ENCODE measurements at places on chromosomes 13 and 19.

DNA sequence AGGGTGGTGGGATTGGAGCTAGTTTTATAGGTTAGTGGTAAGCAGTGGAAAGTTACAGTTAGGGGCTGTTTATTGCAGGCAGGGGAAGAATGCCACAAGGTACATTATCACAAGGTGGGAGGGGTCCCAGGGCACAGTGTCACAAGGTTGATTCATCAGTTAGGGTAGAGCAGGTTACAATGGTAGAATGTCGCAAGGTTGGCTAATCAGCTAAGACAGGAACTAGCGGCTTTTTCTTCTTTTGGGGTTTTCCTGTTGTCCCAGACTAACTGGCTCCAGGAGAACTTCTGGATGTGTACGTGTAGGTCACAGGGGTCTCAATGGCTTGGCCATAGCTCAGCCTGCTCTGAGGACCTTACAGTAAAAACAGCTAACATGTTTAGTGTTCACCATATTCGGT lies 1221.1 kb downstream of the SLITRK1 start:
- DNase-seq: no peak

DNA sequence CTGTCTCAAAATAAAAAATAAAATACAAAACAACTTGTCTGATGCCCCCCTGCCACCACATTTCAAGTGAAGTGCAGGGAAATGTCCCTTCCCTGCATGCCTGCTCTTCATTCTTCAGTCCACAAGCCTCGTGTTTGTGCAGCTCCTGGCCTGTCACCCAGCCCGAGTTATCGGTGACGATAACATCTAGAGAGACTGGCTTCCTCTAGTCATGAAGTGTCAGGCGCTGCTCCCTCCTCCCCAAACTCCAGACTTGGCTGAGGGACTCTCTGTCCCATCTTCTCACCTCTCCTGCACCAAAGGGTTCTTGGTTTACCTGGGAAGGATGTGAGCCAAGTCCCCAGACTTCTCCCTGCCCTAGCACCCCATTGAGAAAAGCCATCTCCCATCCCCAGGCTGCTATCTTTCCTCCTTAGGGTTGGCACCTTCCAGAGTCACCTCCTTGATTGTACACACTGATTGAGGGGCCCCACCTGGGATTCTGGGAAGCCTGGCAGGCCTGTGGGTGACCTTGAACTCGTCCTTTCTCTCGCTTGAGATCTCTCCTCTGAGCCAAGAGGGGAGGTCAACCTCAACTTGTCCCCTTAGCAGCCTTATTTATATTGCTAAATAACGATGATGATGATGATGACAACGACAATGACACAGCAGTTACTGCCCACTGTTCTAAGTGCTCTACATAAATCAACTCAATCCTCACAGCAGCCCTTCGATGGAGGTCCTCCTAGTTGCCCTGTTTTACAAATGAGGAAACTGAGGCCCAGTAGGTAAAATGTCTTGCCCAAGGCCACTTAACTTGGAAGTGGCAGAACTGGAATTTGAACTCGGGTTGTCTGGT lies 13.1 kb upstream of the PLAUR start:
- no peak for DNase-seq

DNA sequence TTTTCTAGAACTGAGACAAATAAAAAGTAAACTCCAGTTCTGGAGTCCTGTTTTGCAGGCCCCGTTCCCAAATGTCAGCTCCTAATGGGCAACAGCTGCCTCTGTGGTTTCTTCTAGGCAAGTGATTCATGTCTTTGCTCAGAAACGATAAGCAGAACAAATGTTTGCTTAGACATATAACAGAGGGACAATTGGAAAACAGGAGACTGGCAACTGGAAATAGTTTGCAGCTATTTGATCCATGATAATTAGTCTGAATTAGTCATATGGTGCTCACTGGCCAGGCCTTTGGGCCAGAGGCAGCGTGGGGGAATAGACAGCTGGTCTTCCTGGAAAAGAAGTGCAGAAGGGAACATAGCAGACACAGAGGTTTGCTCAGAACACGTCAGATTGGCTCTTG lies 29.2 kb upstream of the TSHZ3 start:
- DNase-seq: no peak

- DNase-seq: no peak
These were observed 111.2 kb downstream of the KLF5 start for GRCh38 chr13:73169971-73170370.

- no peak for DNase-seq
These were observed 9.3 kb upstream of the IGFL3 start for GRCh38 chr19:46133777-46134241.

DNA sequence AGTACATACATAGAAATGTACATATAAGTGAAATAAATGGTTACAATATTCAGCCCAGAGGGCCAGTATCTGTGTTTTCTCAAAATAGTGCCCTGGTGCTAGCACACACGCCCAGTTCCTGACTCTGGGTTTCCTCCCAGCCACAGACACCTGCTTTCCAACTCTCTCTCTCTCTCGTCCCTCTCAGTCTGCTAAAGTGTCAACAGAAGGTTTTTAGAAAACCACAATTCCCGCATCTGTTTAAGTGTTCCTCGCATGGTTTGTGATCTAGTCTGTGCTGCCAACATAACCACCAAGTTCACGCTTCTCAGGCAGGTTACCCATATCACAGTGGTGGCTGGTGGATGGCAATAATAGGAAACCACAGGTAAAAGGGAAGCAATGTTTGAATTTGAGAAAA lies 17.8 kb upstream of the UPF3A start:
- no peak for DNase-seq

GRCh38 chr13:102700088-102701031 lies 5.5 kb upstream of the METTL21C start:
- no peak for DNase-seq

- no peak for DNase-seq
These were observed 164.2 kb upstream of the SOX1 start for GRCh38 chr13:111902726-111903125.

GRCh38 chr19:41877916-41878905 lies 1.1 kb downstream of the CD79A start:
- DNase-seq: no peak

DNA sequence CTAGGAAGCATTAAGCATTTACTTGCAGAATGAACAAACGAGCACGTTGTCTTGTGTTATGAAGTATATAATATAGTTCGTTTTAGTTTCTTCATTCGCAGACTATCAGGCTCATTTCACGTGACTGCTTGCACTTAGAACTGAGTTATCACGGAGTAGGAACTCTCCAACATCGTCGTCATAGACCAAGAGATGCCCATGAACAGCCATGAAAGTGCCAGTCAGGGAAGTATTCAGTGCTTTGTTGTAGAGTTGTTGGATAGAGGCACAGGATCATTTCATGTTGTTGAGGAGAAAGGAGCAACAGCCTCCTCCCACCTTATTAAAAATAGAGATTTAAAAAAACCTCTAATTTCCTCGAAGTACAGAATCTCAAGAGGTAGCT lies 977 bp upstream of the IL17D start:
- no peak for DNase-seq

DNA sequence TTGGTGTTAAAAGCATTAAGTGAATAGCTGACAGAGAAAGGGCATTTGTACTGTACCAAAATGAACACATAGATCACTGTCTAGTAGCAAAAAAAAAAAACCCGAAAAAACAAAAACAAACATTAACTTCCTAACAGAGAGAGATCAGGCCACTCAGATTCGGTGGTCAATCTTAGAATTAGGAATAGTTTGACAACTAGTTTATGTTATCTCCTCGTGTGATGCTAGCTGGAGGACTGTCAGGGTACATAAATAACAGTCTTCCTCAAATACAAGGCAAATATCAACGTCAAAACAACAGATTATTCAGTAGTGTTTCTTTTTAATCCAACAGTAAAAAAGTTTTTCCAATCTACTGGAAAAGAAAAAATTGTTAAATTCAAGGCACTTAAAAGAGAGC lies 1.7 kb downstream of the ZMYM5 start:
- DNase-seq: no peak

GRCh38 chr13:113982296-113982661 lies 8.4 kb upstream of the C13orf46 start:
- DNase-seq: no peak

DNA sequence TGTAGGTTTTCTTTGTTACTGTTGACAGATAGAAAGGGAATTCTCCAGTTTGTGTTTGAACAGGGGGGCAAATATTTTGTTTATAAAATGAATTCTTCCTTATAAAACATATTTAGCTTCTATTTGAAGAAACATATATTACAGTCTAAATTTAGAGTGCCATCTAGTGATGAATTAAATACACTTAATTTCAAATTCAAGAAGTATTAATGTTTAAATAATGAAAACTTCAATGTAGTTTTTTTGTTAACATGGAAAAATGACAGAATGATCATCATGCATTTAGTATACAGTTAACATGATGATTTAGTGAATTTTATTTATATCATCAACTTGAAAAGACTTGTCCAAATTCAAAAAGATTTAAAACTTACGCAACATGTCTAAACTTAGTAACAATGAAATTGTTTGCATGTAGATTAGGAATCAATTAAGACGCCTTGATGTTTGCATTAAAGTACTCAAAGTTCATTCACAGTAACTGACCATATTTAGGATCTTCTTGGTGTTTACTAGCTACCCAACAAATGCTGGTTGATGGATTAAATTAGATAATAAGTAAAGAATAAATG lies 765.9 kb upstream of the SLITRK1 start:
- DNase-seq: no peak

- DNase-seq: no peak
These were observed 34.1 kb upstream of the UQCRFS1 start for GRCh38 chr19:29247051-29247450.

- no peak for DNase-seq
These were observed 43.4 kb upstream of the N4BP2L1 start for GRCh38 chr13:32471187-32471922.

DNA sequence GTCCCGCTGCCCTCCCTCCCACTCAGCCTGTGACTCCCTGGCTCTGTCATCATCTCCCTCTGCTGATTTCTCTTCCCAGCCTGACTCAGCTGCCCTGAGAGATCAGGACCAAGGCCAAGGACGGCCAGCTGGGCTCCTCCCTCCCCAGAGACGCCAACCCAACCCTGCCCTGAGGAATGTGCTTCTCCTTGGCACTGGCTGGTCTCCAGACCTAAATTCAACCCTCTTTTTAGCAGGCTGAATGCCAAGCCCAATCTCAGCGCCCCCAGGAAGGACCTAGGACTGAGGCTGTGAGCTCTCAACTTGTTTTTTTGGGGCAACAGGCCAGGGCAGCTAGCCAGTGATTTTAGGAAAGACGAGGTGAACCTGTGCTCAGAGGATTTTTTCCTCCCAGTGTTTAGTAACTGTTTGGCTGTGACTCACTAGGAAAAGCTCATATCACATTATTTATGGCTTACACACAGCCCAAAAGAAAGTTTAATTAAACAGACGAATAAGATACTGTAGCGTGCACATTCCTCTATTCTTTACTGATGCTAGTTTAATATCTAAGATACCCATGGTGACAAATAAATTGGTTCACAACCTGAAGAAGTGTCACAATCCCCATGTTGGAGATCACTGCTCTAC lies 7.4 kb upstream of the IGFL1 start:
- no peak for DNase-seq

- DNase-seq: no peak
These were observed 31.3 kb upstream of the FGF9 start for GRCh38 chr13:21639561-21639960.

GRCh38 chr13:41652735-41653361 lies 195.5 kb downstream of the RGCC start:
- no peak for DNase-seq

DNA sequence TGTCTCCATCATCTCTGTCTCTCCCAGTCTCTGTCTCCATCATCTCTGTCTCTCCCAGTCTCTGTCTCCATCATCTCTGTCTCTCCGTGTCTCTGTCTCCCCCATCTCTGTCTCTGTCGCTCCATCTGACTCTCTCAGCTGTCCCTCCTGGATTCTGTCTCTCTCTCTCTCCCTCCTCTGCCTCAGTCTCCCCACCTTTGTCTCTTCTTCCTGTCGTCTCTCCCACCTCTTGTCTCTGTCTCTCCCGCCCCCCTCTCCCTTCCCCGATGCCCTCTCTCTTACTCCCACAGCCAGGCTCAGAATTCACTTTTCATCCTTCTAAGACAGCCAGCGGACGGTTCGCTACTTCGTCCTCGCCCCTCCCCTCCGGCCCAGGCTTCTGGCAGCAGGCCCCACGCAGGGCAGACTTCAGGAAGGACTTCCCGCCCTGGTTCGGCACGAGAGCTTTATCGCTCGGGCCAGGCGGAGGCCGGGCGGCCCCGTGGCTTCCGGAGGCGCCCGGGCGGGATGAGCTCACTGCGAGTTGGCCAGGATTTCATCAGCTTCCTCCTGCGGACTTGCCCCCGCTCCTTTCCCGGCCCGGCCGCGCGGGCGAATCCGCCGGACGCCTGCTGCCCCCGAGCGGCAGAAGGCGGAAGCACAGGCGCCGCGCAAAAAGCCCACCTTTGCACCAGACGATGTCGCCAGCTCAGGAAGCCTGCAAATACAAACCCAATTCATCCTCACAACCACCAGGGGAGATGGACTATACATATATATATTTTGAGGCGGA lies 12.4 kb upstream of the CCDC9 start:
- peak; percentile 86 for DNase-seq

GRCh38 chr13:59891053-59891452 lies 272.7 kb downstream of the DIAPH3 start:
- no peak for DNase-seq

- no peak for DNase-seq
These were observed 4.2 kb downstream of the RCBTB1 start for GRCh38 chr13:49580980-49581680.

- DNase-seq: no peak
These were observed 17.7 kb downstream of the SIAH3 start for GRCh38 chr13:45833663-45834375.

DNA sequence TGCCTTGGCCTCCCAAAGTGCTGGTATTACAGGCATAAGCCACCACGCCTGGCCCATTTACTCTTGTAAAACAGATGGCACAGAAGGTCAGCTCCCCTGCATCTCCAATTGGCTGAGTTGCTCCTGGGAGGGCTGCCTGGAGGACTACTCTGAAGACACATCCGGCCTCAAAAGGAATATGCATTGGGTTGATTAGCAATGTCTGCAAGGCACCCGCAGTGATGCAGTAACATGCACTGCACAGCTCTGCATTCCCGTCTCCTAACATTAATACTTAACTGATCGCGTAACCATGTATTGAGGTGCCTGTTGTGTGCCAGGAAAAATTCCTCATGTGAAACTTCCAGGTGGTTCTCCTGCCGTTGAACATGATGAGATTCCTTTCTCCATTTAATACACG lies 5.0 kb downstream of the ELAVL3 start:
- DNase-seq: no peak

Data from stimulated activated CD4-positive, alpha-beta T cell treated with anti-CD3 and anti-CD28 coated beads, TNF-alpha, amount 100 ng/mL, for 1 hour (primary cell).